ENCODE measurements at places on chromosomes 16 and 17. TPM values are rescaled to one million over a fixed set of nuclear protein-coding genes. Genes with fewer than 3 reads are reported as not detected.

The IRX5 gene
- total RNA-seq: not detected

The NT5C3B gene
- total RNA-seq: 9.1 TPM

The ABCC3 gene
- total RNA-seq: 1.6 TPM

The OSGIN1 gene
- total RNA-seq: 3.9 TPM

The RPL13 gene
- total RNA-seq: 1,294 TPM

- no peaks in the 10 kb centered on the region for H3K27me3 ChIP-seq
- peak overlapping the region; percentile 93 for H3K27ac ChIP-seq
- H3K4me1 ChIP-seq: peaks cover 35% of the 10 kb centered on the region
- DNase-seq: no peak
Observed at GRCh38 chr17:49708515-49709183, 885 bp upstream of the SLC35B1 start.

- H3K36me3 ChIP-seq: no peaks in the 10 kb centered on the region
- no peaks in the 10 kb centered on the region for H3K27me3 ChIP-seq
- peaks cover under 1% of the 10 kb centered on the region for H3K4me1 ChIP-seq
- no peak overlapping the region for H3K27ac ChIP-seq
Observed at GRCh38 chr17:17034496-17035075, 7.7 kb upstream of the MPRIP start.

GRCh38 chr16:31016018-31016417, 5.6 kb upstream of the STX1B start:
- H3K4me1 ChIP-seq: peaks cover 2% of the 10 kb centered on the region
- H3K36me3 ChIP-seq: no peaks in the 10 kb centered on the region

GRCh38 chr17:43962479-43962878, 8.7 kb upstream of the PYY start:
- no peaks in the 10 kb centered on the region for H3K36me3 ChIP-seq
- no peaks in the 10 kb centered on the region for H3K27me3 ChIP-seq
- no peak overlapping the region for H3K27ac ChIP-seq
- DNase-seq: no peak

DNA sequence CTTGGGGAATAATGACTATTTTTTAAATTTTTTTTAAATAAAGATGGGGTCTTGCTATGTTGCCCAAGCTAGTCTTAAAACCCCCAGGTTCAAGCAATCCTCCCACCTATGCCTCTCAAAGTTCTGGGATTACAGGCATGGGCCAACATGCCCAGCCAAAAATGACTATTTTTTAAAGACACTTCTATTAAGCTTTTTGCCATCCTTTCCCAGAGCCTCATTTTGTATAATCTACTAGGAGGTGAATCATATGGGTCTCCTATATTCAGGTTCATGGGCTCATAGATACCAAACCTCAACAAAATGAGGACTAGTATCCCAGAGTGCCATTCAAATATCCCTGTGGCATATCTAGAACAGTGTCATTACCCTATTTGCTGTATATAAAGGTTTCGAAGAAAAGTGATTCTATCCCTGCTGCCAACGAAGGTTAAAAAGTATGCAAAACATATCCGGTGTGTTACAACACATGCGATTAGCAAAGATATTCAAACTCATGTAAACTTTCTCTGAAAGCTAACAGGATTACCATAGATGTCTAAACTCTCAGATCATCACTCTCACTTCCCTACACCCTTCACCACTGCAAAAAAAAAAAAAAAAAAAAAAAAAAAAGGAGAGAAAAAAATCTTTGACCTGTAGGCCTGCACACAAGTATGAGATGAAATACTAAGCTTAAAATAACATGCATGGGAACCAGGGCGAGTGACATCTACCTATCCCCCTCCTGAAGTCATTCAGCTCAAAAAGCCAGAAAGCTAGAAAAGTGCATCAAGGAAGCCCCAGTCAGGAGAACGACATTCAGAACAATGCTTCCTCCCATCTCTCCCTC, 23.5 kb downstream of the XPO6 start:
- H3K36me3 ChIP-seq: no peaks in the 10 kb centered on the region
- peak; percentile 37 for DNase-seq
- peaks cover 47% of the 10 kb centered on the region for H3K4me1 ChIP-seq
- H3K4me3 ChIP-seq: no peak overlapping the region
- H3K27me3 ChIP-seq: no peaks in the 10 kb centered on the region

DNA sequence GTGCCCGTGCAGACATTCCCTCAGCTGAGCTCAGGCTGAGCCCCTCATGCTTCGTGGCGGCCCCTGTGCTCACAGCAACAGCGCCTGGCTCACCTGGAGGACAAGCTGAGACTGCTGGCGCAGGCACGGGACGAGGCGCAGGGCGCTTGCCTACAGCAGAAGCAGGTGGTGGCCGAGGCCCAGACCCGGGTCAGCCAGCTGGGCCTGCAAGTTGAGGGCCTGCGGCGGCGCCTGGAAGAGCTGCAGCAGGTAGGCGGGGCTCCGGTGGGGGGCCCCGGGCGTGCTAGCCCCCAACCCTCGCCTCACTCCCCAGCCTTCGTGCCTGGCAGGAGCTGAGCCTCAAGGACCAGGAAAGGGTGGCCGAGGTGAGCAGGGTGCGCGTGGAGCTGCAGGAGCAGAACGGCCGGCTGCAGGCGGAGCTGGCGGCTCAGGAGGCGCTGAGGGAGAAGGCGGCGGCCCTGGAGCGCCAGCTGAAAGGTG, 1.4 kb upstream of the RAC3 start:
- H3K27ac ChIP-seq: no peak overlapping the region
- no peaks in the 10 kb centered on the region for H3K36me3 ChIP-seq
- no peak for DNase-seq
- H3K4me1 ChIP-seq: peaks cover 22% of the 10 kb centered on the region
- H3K27me3 ChIP-seq: peaks cover 6% of the 10 kb centered on the region
- H3K4me3 ChIP-seq: no peak overlapping the region

GRCh38 chr17:8930649-8931048, 34.9 kb downstream of the PIK3R5 start:
- peaks cover 10% of the 10 kb centered on the region for H3K36me3 ChIP-seq
- H3K27ac ChIP-seq: no peak overlapping the region
- DNase-seq: no peak

- DNase-seq: no peak
- no peak overlapping the region for H3K27ac ChIP-seq
- H3K4me3 ChIP-seq: no peak overlapping the region
Observed at GRCh38 chr16:24737391-24737871, 8.0 kb downstream of the TNRC6A start.

DNA sequence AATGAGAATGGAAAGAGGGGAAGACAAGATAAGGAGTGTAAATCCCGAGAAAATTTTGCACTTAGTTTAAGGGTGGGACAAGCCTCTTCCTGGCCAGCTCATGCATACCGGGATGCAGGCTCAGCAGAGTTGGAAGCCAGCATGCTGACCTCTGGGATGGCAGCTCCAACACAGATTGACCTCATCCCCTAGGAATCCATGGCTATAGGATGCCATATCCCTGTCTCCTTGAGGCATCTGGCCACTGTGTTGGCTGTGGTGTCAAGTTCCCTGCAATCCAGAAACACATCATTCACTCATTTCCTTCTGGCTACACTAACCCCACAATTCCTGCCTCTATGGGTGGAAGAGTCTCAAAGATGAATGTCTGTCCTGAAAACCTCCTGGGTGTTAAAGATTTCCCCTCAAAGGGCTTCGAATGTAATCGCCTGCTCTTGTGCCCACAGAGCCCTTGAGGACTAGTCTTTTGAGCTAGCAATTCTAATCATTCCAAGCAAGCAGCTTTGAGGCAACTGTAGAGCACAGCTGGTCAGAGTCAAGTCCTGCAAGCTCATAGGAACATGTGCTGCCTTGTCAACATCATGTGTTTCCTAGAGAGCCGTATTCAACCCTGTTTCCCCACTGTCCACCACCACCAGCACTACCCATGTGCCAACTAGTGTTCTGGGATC, 141.4 kb downstream of the PMP22 start:
- no peaks in the 10 kb centered on the region for H3K36me3 ChIP-seq
- no peak overlapping the region for H3K27ac ChIP-seq
- no peaks in the 10 kb centered on the region for H3K4me1 ChIP-seq

- H3K27me3 ChIP-seq: peaks cover 6% of the 10 kb centered on the region
- no peak overlapping the region for H3K4me3 ChIP-seq
- H3K36me3 ChIP-seq: no peaks in the 10 kb centered on the region
- no peak overlapping the region for H3K27ac ChIP-seq
Observed at GRCh38 chr17:34151102-34151501, 104.0 kb upstream of the CCL2 start.

DNA sequence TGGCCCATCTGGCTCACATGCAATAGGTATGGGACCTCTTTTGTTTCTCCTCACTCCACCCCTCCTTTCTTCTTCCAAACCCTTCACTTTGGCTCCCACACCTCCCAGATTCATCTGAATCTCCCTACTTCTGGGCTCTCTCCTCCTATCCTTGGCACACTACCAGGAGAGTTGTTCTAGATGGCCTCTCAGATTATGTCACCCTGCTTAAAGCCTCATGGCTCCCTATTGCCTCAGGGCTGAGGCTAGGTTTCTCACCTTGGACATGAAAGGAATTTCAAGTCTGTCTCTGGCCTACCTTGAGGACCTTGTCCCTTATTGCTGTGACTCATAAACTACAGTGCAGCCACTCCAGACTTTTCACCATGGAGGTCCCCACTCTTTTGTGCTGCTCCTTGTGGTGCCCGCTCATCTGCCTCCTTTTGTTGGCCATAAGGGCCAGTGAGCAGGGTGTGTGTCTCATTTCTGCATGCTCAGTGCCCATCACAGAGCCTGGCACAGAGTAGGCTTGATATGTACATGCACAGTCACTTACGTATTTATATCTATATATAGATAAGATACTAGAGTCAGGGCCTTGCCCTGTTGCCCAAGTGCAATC, 1.0 kb upstream of the MFAP4 start:
- H3K4me3 ChIP-seq: no peak overlapping the region
- H3K27ac ChIP-seq: no peak overlapping the region
- peaks cover 13% of the 10 kb centered on the region for H3K4me1 ChIP-seq
- H3K36me3 ChIP-seq: peaks cover 16% of the 10 kb centered on the region

DNA sequence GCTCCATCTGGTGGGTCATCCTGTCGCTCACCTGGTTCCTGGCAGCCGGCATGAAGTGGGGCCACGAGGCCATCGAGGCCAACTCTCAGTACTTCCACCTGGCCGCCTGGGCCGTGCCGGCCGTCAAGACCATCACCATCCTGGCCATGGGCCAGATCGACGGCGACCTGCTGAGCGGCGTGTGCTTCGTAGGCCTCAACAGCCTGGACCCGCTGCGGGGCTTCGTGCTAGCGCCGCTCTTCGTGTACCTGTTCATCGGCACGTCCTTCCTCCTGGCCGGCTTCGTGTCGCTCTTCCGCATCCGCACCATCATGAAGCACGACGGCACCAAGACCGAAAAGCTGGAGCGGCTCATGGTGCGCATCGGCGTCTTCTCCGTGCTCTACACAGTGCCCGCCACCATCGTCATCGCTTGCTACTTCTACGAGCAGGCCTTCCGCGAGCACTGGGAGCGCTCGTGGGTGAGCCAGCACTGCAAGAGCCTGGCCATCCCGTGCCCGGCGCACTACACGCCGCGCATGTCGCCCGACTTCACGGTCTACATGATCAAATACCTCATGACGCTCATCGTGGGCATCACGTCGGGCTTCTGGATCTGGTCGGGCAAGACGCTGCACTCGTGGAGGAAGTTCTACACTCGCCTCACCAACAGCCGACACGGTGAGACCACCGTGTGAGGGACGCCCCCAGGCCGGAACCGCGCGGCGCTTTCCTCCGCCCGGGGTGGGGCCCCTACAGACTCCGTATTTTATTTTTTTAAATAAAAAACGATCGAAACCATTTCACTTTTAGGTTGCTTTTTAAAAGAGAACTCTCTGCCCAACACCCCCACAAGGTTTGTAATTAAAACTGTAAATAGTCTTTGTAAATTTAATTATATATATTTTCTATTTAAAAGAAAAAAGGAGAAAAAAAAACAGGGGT, 1.7 kb downstream of the FZD2 start:
- no peak overlapping the region for H3K27ac ChIP-seq
- no peaks in the 10 kb centered on the region for H3K36me3 ChIP-seq
- no peak overlapping the region for H3K4me3 ChIP-seq

GRCh38 chr16:9970796-9971195, 211.4 kb downstream of the GRIN2A start:
- no peaks in the 10 kb centered on the region for H3K36me3 ChIP-seq
- H3K4me1 ChIP-seq: no peaks in the 10 kb centered on the region
- no peak for DNase-seq
- no peaks in the 10 kb centered on the region for H3K27me3 ChIP-seq

DNA sequence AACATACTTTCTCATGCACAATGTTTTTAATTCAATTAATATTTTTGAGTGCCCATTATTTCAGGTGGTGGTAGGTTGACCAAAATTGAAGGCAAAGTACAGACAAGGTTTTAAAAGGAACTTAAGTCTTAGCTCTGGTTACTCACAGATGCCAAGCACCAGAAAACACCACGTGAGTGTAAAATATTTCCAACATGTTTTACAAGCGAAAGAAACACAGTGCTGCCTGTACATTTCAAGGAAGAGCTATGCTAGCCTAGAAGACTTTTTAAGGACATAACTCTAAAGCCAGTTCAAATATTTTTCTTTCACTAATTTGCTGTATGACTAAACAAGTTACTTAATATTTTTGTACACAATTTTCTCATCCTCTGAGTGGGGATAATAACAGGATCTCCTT, 736.4 kb upstream of the GOT2 start:
- H3K4me1 ChIP-seq: no peaks in the 10 kb centered on the region
- H3K4me3 ChIP-seq: no peak overlapping the region
- H3K27ac ChIP-seq: no peak overlapping the region
- no peaks in the 10 kb centered on the region for H3K27me3 ChIP-seq
- no peaks in the 10 kb centered on the region for H3K36me3 ChIP-seq

- H3K27ac ChIP-seq: no peak overlapping the region
- DNase-seq: no peak
- peaks cover 43% of the 10 kb centered on the region for H3K4me1 ChIP-seq
- H3K4me3 ChIP-seq: no peak overlapping the region
- H3K27me3 ChIP-seq: peaks cover 18% of the 10 kb centered on the region
Observed at GRCh38 chr17:83123896-83124801, 44.7 kb downstream of the METRNL start.

DNA sequence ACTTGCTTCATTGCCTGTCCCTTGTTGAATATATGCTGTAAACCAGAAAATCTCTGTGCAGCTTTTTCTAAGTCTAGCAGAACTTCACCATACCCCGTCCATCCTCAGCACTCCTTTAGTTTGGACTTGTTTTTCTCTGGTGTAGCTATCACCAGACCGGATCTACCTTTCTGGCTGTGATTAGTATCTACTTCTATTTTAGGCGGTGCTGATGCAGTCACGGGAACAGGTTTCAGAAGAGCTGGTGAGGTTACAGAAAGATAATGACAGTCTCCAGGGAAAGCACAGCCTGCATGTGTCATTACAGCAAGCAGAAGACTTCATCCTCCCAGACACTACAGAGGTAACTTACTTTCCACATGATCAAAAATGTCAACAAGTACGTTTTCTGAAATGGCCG, 46.4 kb downstream of the NUP88 start:
- DNase-seq: no peak
- no peaks in the 10 kb centered on the region for H3K27me3 ChIP-seq
- no peaks in the 10 kb centered on the region for H3K4me1 ChIP-seq
- peaks cover 67% of the 10 kb centered on the region for H3K36me3 ChIP-seq
